Lung (tissue), 17 donors: ENCODE measurements at places on chromosomes 1 and 21.

GRCh38 chr1:203167026-203167912 lies 8.4 kb downstream of the MYBPH start:
- no peak for DNase-seq

DNA sequence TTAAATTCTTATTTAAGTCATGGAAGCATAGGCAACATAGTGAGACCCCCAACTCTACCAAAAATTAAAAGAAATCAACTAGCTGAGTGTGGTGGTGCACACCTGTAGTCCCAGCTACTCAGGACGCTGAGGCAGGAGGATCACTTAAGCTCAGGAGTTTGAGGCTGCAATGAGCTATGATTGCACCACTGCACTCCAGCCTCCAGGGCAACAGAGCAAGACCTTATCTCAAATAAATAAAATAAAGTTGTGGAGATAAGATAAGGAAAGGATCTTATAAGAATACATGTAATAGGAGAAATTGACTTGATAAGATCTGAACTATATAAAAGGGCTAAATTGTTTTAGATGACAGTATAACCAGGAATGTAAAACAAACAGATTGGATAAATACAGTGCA lies 2.3 kb upstream of the BATF3 start:
- DNase-seq, result no peak

DNA sequence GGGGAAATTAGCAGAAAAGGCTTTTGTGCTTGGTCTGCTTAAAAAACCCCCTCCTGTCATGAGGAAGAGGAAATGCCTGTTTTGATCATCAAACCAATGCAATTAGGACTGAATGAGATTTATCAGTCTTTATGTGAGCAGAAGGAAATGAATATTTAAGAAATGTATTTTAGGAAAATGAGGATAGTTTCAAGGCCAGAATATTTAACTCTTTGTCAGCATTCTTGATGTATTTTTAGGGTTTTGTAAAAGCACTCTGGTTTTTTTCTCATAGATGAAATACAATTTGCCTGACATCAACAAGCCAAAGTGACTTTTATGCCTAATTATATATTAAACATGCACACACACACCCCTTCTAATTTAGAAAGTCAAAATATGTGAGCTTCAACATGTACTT lies 213.8 kb downstream of the GRIK1 start:
- DNase-seq, result no peak

- no peak for DNase-seq
Measured at GRCh38 chr1:185608177-185608576, 126.0 kb upstream of the HMCN1 start.

GRCh38 chr1:176876966-176877515 lies 287.5 kb downstream of the ASTN1 start:
- DNase-seq, result no peak

- DNase-seq, result peak; percentile 85
Measured at GRCh38 chr1:211830328-211831142, at the start of gene LPGAT1. TSS of gene LPGAT1 (minus strand) at chr1:211830763. CDS start at chr1:211829296, 1,467 bp downstream.

GRCh38 chr21:46598581-46599572 lies 6.0 kb downstream of the S100B start:
- peak; percentile 58 for DNase-seq

- DNase-seq, result peak; percentile 69
Measured at GRCh38 chr1:26161415-26162219, 2.7 kb downstream of the FAM110D start.

GRCh38 chr1:222370081-222370912 lies 177.6 kb downstream of the HHIPL2 start:
- no peak for DNase-seq

DNA sequence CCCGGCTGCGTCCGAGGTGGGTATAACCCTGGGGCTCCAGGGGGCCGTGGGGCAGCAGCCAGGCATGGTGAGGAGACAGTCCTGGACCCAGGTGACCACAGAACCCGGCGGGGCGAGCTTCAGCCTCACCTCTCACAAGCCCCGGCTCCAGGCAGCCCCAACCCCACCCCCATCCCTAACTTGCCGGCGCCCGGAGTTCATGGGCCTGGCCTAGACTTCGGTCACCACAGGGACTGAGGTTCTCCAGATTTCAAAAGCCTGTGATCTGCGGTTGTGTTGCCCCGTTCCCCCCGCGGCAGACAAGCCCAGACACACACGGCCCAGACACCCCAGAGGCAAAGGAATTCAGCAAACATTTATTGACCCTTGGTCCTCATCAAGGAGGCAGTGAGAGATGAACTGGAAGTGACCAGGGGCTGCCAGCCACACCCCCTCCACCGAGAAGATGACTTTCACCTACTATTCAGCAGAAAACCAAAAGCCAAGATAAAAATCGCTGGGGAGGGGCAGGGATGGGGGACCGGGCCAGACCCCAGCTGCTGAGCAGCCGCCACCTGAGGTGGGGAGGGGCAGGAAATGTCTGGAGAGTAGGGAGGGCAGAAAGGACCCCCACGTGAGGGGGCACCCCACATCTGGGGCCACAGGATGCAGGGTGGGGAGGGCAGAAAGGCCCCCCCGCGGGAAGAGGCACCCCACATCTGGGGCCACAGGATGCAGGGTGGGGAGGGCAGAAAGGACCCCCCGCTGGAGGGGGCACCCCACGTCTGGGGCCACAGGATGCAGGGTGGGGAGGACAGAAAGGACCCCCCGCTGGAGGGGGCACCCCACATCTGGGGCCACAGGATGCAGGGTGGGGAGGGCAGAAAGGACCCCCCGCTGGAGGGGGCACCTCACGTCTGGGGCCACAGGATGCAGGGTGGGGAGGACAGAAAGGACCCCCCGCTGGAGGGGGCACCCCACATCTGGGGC lies 3.9 kb downstream of the HES4 start:
- DNase-seq, result no peak

DNA sequence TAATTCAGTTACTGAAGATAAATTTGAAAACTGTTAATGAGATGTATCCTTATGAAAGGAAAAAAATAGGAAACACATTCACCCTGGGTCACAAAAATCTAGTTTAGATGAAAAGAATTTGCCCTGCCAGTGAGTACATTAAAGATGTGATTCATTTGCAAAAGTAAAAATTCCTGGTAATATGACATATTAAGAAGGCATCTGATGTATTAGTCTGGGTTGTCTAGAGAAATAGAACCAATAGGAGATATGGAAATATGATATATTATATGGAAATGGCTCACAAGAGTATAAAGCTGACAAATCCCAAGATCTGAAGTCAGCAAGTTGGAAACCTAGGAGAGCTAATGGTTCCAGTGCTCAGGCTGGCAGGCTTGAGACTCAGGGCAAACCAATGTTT lies 153.8 kb downstream of the MRPL39 start:
- no peak for DNase-seq

GRCh38 chr1:213666113-213666512 lies 321.7 kb upstream of the PROX1 start:
- DNase-seq, result no peak

DNA sequence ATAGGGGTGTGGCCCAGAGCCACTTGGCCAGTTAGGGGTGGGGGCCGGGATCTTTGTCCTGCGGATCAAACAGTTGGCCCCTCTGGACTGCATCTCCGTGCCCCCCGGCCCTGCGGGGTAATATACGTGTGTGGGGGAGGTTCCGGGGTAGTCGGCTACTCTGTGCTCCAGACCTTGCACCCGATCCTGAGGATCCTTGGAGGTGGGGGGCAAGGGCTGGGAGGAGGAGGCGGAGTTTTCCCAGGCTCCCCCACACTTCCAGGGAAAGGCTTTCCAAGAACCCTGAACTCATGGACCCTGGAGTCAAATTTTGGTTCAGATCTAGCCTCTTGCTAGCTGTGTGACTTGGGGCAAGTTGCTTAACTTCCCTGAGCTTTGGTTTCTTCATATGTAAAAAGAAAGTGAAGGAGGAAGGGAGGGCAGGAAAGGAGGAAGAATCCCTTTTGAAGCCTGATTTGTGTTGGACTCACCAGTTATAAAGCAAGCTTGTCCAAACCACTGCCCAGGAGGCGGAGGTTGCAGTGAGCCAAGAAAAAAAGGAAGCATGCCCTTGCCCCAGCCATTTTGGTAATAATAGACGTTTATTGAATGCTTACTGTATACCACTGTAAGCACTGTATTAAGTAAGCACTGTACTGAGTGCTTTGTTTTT lies 686 bp downstream of the MIIP start:
- DNase-seq, result no peak

DNA sequence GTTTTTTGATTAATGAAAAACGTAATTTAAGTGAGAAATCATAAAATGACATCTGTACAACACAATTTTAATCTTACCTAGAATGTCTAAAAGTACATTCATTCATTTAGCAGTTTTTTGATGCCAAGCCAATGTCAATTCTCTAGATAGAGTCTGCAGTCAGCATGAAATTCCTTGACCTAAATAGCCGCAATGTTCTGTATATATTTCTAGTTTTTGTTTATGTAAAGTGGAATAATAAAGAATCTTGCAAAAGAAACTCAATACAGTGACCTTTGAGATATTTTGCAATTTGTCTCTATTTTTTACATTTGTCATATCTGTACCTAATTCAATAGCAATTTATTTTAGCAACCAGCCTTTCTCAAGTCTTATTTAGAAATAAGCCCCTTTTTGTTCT lies 176.0 kb downstream of the ATP6V1G3 start:
- no peak for DNase-seq

GRCh38 chr21:43866659-43867331 lies 1.8 kb downstream of the AGPAT3 start:
- no peak for DNase-seq

- DNase-seq, result no peak
Measured at GRCh38 chr1:235863699-235864093, 3.0 kb downstream of the LYST start.

DNA sequence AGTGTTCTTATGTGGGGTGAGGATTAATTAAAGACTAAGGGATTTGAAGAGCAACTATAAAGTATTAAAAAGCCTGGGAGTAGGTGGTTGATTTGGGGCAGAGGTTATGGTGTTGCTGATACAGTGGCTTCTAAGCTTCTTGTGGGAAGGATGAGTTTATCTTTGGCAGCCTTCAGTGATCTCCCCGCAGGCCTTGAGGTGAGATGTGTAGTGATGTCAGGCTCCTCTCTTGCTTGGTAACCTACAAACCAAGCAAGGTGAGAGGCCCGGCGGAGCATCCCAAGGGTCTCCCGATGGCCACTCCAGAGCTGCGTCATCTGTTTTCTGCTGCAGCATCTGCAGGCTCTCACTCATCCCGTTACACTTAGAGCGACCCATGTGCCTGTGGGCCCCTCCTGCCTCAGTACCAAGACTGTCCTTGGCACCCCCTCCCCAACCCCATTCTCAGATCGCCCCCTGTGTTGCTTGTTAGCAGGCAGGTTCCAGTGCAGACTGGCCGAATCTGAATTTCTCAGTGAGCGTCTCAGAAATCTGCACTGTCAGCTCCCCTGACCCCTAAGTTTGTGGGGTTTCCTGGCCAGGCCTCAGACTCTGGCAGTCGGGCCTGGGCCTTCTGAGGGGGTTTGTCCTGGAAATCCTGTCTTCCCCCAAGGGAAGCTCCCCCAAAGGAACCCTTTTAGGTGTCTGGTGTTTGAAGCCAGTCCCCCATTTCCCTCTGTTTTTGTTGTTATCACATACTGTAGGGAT lies 77.9 kb downstream of the GALNT2 start:
- DNase-seq, result no peak

DNA sequence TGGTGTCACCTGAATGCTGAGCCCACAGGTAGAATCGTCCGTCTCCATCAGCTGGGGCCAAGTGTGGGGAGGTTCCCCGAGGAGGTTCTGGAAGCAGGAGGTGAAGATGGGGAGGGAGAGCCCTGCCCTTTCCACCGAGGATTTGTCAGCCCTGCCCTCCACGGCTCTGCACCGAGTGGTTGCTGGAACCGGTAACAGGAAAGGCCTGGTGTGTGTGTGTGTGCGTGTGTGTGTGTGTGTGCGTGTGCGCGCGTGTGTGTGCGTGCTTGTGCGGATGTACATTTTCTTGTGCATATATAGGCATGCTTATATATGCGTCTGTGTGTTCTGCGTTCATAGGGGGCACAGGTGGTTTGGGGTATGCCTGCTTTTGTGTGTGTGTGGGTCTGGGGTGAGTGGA lies 3.5 kb downstream of the NBL1 start:
- peak; percentile 26 for DNase-seq

- DNase-seq, result peak; percentile 45
Measured at GRCh38 chr1:200306944-200307754, 102.7 kb downstream of the ZNF281 start.

- peak; percentile 9 for DNase-seq
Measured at GRCh38 chr1:20725189-20726117, 7.0 kb downstream of the SH2D5 start.

- peak; percentile 39 for DNase-seq
Measured at GRCh38 chr1:60108196-60108595, 34.6 kb upstream of the C1orf87 start.

GRCh38 chr21:43337901-43338655 lies 88.9 kb downstream of the SIK1 start:
- no peak for DNase-seq

- DNase-seq, result no peak
Measured at GRCh38 chr1:158809862-158810261, 21.3 kb upstream of the MNDA start.

DNA sequence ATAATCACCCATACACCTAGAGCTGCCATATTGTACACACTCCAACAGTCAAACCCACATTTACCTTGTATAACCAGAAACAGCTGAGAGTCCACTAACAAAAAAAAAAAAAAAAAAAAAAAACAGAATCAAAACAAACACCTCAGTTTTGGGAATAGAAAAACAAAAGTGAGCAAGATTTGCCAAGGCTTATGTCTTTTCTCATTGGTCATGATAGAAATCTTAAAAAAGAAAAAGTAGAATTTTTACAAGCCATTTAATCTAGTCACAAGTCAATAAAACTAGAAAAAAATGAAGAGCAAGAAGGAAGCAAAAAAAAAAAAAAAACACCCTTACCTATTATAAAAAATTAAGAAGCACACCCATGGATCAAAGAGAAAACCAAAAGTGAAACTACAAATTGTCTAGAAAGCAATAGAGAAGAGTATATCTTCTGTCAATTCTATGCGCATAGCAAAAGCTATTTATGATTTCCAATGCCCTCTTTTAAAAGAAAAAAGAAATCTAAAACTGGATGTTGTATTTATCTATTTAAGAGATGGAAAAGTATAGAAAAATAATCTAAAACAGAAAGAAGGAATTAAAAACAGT lies 113.2 kb upstream of the GALNT2 start:
- DNase-seq, result no peak

DNA sequence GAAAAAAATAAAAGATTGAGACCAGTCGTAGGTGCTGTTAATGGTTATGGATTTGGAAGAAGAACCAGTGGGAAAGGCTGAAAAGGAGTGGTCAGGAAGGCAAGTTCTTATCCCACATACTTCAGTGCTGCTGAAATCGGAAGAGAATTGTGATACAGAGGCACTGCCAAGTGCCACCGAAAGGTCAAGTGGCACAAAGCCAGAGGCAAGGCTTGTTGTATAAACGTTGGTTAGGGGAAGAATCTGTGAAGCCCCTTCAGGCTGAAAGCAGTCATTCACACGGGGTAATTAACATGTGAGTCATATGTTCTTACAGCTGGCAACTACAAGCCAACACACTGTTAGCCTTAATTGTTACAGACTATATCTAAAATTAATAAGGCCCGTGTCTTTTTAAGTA lies 48.8 kb downstream of the ZBTB40 start:
- DNase-seq, result peak; percentile 91

GRCh38 chr1:2919841-2920240 lies 101.4 kb upstream of the ACTRT2 start:
- no peak for DNase-seq

GRCh38 chr1:152141971-152142584 lies 16.9 kb downstream of the RPTN start:
- DNase-seq, result peak; percentile 35
